ENCODE measurements at places on chromosomes 12 and 14.

DNA sequence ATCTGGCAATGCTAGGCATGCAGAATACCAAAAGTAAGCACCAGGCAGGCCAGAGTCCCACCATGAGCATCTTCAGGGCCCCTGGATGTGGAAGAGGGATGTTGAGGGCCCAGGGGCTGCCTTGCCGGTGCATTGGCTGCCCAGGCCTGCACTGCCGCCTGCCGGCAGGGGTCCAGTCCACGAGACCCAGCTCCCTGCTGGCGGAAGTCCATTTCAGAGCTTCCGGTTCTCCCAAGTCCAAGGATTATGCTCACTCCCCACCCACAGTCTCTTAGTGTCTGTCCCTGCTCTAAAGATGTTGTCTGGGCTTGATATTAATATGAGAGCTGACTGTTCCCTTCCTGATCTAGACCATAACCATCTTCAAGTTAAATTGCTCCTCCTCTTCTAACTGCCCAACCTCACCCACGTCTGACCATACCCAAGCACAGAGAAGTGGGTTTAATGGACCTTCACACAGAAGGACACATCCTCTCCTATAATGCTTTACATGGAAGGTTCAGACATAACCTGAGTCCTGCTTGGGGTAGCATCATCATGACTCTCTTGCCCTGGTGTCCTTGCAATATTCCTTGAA, 117.4 kb downstream of the DAD1 start:
- DNase-seq = no peak

DNA sequence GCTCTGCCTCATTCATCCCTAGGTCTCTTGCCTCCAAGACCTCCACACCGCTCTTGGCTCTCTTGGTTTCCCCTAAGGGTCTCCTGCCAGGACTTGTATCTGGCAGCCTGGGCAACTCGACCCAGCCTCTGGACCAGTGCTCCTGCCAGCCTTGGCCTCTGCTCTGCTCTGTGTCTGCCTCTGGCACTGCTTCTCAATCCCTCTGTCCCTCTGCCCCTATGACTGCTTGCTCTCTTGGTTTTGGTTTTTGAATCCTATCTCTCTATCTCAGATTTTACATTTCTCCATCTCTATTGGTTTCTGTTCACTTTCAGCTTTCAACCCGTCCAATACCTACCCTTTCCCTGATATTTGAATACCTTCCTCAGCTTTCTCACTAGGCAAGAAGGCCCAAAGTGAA, 6.3 kb downstream of the ITGA5 start:
- DNase-seq = no peak

- no peak for DNase-seq
Measured at GRCh38 chr12:116861320-116861719, 19.9 kb downstream of the HRK start.

DNA sequence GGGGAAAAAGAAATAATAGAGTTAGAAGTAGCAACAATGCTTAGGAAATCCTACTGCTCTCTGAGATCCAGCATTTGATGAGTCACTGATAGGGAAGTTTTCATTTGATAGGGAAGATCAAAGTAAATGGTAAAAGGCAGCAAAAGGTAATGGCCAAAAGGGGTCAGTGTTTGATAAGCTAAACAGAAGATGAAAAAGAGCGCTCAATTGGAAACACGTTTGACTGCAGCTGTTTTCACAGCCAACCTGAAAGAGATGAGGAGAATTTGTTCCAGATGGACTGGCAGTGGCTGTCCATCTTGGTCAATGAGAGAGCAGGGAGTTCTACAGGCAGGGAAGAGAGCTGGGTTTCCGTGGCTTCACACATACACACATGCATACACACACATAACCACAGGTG, 264.2 kb downstream of the TMEM132C start:
- DNase-seq = no peak

DNA sequence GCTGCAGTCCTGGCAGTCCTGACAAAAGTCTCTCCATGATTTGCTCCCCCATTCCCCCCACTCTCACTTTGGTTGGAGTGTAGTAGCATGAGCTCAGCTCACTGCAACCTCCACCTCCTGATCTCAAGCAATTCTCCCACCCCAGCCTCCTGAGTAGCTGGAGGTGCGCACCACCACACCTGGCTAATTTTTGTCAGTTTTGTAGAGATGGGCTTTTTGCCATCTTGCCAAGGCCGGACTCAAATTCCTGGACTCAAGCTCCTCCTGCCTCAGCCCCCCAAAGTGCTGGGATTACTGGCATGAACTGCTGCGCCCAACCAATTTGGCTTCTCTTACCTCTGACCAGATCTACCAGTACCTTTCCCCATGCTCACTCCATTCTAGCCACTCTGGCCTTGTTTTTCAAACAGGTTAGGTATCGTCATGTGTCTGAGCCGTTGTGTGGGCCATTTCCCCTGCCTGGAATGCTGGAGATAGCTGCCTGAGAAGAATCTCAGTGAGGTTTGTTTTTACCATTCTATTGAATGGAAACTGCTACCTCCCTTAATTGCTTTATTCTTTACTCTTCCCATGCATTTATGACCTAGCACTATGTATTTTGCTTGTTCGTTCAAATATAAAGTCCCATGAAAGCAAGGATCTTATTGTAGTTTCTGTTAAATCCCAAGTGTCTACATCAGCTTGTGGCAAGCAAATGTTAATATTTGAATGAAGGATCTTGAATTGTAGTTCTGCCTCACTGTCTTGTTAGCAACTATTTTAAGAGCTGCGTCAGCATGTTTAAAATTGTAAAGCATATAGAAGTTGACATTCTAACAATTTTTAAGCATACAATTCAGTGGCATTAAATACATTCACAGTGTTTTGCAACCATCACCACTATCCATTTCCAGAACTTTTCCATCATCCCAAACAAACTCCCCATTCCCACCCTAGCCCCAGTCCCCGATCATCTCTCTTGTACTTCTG, 39.7 kb downstream of the CPSF6 start:
- DNase-seq = no peak

DNA sequence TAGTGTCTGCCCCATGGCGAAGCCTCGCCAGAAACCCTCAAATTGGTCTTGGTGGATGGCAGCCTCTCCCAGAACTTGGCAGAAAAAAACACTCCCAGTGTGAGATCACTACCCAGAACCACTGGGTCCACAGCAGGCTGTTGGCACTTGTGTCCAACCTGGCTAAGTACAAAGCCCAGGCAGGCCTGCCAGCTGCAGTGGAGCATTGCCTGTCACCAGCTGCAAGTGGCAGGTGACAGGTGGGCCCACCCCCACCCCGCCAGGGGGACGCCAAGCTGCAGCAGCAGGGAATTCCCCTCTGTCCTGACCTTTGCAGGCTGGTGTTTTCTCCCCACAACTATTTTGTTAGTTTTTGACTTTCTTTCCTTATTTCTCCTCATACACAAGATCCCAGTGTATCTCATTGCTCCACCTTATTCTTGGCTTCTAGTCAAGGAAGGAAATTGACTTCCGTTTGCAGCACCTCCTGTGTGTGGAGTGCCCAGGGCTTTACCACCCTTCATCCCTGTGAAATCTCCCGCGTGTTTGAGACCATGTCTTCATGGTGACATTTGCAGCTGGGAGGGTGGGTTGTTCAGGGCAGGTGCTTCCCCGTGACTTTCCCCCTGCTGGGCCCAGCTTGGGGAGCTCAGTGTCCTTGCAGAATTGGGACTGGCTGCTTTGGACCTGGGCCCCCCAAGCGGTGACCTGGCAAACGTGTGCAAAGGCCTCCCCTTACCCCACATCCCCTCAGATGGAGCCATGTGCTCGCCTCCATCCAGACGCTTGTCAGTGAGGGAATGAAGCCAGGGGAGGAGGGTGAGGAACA, 73.8 kb upstream of the RIN3 start:
- DNase-seq = no peak

DNA sequence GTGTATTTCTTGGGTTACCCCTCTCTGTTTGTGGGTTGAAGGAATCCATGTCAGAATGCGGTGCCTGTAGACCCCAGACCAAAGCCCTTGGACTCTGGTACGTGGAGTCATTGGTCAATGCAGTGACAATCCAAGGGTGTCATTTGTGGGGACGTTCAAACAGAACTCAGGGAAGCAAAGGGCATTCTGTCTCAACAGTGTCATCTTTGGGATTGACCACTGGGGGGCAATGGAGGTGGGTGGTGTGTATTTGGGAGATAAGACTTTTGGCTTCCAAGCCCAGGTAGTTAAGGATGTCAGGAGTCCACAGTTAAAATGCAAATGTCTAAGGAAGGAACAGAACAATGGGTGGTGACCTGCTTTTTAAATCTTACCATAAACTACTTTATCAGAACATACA, 54.6 kb upstream of the CCDC175 start:
- no peak for DNase-seq

GRCh38 chr14:51581017-51581881, 70.5 kb upstream of the FRMD6 start:
- DNase-seq = no peak

GRCh38 chr12:93360688-93361087, 17.0 kb upstream of the NUDT4 start:
- no peak for DNase-seq

DNA sequence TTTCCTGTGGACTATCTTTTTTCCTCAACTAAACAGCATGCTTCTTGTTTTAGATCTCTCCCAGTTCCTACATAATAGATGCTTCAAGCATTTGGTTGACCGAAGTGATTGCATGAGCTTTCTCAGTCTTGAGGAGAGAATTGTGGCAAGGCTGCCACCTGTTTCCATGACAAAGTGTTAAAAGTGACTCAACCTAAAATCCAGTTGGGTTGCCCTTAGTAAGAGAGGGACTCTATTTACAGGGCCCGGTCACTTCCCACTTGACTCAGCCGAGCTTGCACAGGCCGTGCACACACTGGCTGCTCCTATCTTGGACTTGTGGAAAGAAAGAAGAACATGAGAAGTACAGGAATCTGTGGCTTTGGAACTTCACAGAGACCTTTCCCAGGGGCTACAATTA, 2.1 kb upstream of the B4GALNT3 start:
- DNase-seq = no peak

GRCh38 chr12:100128512-100128908, 14.2 kb downstream of the BLTP3B start:
- no peak for DNase-seq

DNA sequence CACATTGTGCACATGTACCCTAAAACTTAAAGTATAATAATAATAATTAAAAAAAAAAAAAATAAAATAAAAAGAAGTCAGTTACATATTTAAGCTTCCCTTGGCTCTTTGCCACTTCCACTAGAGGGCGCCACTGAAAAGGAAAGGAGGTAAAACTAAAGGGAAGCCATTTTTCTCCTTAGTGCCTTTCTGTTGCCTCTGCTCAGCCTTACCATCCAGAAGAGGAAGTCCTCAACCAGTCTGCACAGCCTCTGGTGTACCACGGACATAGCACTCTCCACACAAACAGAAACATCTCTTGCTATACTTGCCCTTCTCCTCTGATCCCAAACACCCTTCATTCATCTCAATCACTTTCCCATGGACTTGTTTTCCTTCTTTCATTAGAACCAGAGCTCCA, 169.0 kb upstream of the EEA1 start:
- DNase-seq = peak; percentile 53

DNA sequence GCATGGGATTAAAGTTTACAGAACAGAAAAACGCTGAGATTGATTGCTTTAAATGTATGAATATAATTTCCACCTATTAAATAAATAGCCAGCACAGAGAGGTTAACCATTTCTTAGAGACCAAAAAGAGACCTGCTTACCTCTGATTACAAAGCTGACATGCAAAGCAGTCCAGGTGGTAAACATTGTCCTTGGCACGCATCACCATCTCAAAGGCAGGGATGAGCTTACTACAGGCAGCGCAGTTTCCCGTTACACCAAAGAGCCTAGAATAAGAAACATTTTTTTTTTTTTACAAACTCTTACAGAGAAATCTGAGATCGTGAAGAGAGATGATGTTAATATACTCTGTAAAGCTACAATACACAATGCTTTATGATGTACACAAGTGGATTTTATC, 45.7 kb downstream of the LMO3 start:
- DNase-seq = no peak

- peak; percentile 33 for DNase-seq
Measured at GRCh38 chr12:92055877-92056276, 89.8 kb downstream of the BTG1 start.

GRCh38 chr12:22334410-22335100, at the start of gene ST8SIA1:
ST8SIA1 (minus strand) TSS chr12:22334707; CDS start chr12:22334232, 475 bp downstream.
- peak; percentile 53 for DNase-seq

- peak; percentile 9 for DNase-seq
Measured at GRCh38 chr12:56839915-56840325, 76.8 kb downstream of the HSD17B6 start.

- DNase-seq = no peak
Measured at GRCh38 chr12:20445687-20446086, 77.3 kb downstream of the PDE3A start.

- DNase-seq = no peak
Measured at GRCh38 chr14:84036840-84037239, 1493.1 kb upstream of the FLRT2 start.

DNA sequence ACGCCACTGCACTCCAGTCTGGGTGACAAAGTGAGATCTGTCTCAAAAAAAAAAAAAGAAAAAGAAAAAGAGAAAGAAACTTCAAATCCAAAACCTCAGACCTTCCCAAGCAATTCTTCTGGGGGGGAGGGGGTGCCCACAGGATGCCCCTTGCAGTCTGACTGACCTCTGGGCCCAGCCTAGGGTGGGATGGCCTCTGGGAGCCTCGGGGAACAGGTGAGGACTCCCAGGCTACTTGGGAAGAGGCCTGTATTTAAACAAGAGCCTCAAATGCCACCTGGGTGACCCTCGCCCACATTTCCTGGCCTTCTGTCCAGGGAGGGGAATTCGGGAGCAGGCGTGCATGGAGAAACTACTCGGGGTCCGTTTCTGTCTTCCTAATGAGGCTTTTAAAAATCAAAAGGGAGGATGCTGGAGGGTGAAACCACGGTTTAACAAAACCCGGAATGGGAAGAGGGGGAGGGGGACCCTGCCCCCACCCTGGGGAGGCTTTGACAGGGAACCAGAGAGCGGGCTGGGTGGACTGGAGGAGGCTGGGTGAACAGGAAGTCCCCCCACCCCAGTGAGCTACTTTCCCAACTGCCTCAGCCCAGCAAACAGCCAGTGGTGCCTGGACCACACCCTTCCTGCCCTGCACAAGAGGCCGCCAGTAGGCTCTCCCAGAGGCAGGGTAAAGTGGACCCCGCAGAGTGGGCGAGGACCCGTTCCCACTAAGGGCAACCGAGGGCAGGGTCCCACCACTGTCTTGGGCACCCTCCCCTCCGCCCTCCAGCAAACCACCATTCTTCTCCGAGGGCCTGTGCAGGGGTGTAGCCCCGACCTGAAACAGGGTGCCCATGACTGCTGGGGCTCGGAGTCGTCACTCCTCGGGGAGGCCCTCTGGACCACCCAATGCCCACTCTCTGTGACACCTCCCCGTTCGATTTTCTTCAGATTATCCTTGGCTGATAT, 1.5 kb upstream of the FBRSL1 start:
- no peak for DNase-seq

GRCh38 chr12:70663838-70664237, 26.6 kb upstream of the PTPRB start:
- no peak for DNase-seq

- DNase-seq = no peak
Measured at GRCh38 chr12:104667139-104667538, 210.4 kb downstream of the CHST11 start.

Measured in stimulated activated CD4-positive, alpha-beta T cell treated with anti-CD3 and anti-CD28 coated beads, Interleukin-12 subunit alpha, Interleukin-12 subunit beta, amount 100 ng/mL, for 4 hours (primary cell).